ENCODE measurements at places on chromosomes 3 and 15.

DNA sequence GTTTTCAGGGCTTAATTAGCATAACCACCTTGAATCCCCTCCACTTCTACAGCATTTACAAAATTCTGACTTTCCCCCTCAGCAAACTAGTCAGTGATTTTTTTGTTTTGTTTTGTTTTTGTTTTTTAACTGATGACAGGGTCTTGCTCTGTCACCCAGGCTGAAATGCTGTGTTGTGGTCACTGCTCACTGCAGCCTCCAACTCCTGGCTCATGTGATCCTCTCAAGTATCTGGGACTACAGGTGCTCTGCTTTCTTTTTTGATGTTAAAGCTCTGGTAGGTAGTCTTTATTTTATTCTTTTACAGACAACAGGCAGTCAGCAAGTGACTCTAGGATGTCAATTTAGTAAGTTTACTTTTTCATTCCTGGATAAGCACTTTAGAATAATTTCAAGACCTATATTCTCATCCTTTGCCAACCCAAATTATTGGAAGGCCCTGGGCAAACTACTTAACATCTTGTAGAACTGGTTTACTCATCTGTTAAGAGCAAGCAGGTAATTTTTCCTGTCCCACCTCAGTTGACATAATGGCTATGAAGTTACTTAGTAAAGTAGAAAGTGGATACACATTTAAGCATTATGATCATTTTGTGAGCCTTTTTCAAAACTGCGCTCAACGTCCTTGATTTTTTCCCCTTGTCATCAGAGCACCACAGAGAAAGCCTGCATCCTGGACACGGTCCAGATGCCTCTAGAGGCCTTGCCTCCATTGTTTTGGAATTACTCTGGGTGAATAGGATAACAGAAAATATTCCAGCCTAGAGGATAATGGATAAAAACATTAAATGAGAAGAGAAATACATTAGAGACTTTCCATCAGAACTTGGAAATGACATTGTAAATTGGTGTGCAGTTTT lies 69.9 kb upstream of the NDUFB4 start:
- no peak for DNase-seq

- peak; percentile 53 for DNase-seq
Measured at GRCh38 chr3:157174290-157174648, 14.3 kb upstream of the CCNL1 start.

GRCh38 chr3:104437131-104437750 lies 929.5 kb upstream of the ALCAM start:
- no peak for DNase-seq

- DNase-seq, result no peak
Measured at GRCh38 chr3:55658270-55658669, 171.2 kb upstream of the WNT5A start.

- DNase-seq, result no peak
Measured at GRCh38 chr3:38000965-38001455, 10.4 kb downstream of the VILL start.

DNA sequence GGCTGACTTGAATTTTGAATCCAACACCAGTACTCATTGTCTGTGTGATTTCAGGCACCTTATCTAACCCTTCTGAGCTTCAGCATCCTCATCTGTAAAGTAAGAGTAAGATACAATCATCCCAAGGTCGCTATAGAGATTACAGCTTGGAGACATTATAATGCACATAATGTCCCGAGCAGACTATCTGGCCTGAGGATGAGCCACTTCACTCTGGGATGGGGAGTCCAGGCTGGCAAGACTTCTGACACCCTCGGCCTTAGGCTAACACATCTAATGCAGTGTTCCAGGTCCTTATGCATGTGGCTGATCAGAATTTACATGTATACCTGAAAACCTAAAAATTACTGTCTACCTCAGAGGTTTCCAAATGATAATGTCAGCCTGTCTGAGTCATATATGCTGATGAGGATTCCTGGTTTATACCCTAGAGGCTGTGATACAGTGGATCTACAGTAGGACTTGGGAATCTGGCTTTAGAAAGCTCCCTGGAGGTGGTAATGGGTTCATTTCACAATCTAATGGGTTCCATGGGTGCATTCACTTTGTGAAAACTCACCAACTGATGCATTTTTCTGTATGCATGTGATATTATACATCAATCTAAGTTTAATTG lies 229.0 kb upstream of the SLCO3A1 start:
- no peak for DNase-seq

DNA sequence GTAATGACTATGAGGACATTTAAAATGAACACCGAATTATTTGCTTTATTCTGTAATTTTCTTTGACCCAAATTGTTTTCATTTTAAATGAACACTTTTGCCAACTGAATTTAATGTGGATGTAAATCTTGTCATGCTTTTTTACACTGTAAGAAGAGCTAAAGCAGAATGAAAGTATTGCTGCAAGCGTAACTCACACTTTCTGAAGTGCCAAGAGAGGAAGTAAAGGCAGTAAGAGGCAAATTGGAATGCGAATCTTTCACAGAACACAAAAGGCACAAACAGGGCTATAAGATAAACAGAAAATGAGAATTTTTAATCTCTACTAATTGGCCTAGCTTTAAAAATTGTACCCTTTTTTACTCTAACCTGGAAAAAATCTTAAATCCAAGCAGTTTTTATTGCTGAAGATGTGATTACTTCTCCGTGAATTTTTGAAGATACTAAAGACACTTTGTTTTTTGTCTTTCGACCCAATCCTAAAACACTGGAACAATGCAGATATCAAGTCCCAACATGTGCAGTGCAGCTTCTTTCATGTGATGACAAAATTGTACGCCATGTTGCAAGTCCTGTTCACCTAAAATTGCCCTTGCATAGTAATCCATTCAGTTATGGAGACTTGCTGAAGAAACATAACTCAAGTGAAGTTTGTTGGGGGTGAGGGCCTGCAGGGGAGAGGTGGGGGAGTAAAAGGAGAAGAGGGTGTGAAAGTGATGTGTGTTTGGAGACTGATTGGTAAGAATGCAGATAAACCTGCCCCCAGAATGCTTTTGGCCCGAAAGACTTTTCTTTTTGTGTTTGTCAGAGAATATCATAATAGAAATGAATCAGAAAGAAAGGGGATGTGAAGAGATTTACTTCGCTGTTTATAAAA lies 1.4 kb downstream of the ARID3B start:
- DNase-seq, result no peak

DNA sequence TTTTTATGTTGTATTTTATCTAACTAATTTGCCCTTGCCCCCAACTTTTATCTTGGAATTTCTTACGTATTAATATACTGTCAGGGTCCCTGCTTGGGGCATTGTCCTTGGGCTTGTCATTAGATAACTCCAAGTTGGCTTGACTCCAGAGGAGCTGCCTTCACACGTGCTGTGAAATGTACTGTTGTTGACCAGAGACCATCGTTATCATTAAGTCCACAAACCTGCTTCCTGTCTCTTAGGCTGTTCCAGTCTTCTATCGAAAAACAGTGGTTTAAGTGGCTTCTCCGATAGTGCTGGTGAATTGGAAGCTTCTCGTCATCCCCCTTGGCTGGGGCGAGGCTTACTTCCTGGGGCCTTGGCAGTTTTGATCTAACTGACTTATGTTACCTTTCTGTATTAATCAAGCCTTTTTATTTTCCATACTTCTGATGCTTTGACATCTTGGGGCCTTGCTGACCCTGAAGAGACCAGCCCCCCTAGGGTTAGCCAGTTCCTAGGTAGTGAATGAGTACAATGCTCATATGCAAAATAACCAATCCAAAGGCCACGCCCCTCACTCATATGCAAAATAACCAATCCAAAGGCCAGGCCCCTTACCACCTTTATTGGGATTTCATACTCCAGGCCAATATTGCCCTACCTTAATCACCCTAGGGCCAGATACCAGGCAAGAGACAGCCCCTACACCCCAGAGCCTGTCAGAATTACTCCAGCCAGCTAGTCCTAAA lies 164.5 kb downstream of the IGF1R start:
- no peak for DNase-seq

DNA sequence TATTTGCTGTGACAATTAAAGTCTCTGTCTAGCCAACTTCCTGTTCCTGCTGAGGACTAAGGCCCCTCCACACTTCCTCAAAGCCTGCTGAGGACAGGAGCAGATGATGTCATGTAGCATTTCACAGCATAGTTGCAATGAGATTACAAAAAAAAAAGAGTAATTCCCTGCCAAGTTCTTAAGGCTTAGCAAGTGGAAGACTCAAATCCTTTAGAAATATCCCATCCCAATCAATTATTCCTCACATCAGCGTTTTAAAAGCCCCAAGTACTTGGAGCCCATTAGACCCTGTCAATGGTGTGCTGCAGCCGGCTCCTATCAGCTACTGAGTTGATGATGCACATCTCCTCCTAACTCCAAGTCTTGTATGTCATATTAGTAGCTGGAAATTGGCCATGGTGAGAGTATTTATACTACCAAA lies 51.7 kb downstream of the TRANK1 start:
- DNase-seq, result peak; percentile 53

DNA sequence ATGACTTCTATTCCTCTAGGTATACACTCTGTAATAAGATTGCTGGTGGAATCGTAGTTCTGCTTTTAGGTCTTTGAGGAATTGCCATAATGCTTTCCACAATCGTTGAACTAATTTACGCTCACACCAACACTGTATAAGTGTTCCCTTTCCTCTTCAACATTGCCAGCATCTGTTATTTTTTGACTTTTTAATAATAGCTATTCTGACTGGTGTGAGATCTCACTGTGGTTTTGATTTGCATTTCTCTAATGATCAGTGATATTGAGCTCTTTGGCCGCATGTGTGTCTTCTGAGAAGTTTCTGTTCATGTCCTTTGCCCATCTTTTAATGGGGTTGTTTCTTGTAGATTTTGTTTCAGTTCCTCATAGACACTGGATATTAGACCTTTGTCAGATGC lies 12.8 kb downstream of the NXPE3 start:
- no peak for DNase-seq

DNA sequence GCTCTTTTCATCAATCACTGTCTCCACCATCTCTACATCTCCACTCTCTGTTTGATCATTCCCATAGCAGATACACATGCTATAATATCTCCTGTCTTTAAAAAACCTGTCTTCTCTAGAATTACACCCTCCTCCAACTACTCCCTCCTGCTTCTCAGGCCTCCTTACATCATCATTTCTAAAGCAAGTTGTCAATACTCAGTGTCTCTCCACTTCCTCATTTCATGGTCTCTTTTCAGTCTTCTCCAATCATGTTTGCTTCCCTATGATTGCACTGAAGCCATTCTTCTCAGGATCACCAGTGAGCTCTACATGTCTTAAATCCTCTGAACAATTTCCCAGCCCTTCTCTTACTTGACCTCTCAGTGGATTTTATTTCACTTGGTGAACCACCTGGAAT lies 87.0 kb upstream of the ZNF280D start:
- DNase-seq, result peak; percentile 34

GRCh38 chr3:13262493-13263211 lies 157.5 kb downstream of the NUP210 start:
- no peak for DNase-seq

GRCh38 chr3:175612487-175613196 lies 753.5 kb downstream of the NAALADL2 start:
- DNase-seq, result no peak

DNA sequence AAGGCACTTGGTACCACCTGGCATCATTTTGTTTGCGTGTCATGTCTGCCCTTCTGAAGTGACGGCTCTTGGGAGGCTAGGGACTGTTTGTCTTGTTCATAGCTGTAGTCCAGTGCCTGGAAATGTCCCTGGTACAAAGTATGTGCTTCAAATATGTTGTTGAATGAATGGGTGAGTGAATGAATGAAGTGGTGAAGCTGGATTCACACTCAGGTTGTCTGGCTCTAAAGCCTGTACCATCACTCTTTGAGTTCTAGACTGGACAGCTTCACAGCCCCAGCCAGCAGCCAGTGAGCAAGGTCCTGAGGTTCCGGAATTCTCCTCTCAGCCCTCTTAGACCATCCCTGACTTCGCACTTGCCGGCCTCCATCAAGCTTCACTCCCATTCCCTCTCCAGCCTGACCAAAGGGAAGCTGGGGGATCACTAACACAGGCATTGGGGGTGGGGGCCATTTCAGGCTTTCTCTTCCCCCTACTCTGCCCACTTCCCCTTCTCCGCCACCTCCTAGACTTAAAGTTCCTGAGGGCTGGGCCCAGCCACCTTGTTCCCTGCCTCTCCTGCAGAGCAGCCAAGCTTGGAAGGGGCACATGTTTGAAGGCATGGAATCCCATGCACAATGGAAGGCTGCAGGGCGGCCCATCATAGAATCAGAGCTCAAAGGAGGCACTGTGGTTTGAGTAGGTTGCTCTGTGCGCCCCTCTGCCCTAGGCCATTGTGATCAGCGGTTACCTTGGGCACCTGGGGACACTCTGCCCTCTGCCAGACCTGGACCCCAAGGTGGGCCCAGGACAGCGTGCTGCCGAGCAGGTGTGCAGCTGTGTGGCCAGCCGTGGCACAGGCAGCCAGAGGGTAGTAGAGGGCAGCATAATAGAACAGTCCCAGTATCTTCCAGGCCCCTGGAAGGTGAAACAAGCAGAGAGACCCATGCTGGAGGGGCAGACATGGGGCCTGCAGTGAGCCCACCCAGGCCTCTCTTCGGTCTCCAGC lies 7.7 kb downstream of the STRA6 start:
- DNase-seq, result no peak

- no peak for DNase-seq
Measured at GRCh38 chr15:65286069-65286703, 497 bp downstream of the PARP16 start.

GRCh38 chr3:49017971-49018706 lies at the start of gene DALRD3:
Gene DALRD3, minus strand, starts transcription at chr3:49018580. Its CDS starts 16 bp downstream, at chr3:49018564.
- DNase-seq, result peak; percentile 53

DNA sequence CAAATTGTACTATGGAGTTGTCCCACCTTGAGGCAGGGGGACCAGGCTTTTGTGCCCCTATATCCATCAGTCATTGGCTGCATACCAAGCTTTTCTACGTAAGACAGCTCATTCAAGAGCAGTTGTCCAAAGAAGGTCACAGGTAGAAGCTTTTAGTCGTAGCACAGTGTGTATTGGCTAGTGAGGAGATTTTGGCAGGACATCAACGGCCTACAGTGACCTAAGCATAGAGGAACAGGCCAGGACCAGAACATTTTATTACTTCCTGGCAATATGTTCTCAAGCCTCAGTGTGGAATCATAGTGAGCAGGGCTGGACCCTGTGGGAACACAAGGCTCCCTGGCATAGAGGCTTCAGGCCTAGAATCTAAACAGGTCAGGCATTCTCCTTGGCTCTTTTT lies 105.4 kb upstream of the ANKRD28 start:
- no peak for DNase-seq
